ENCODE measurements at places on chromosomes 16 and 17.

- DNase-seq = no peak
Measured at GRCh38 chr17:2634361-2634960, 41.0 kb downstream of the PAFAH1B1 start.

GRCh38 chr16:3017794-3018506 lies at the start of gene CLDN6:
Gene CLDN6, minus strand, starts transcription at chr16:3018183. Its CDS starts 2,162 bp downstream, at chr16:3016021.
- no peak for DNase-seq

- no peak for DNase-seq
Measured at GRCh38 chr17:77924757-77925336, 33.7 kb upstream of the TNRC6C start.

DNA sequence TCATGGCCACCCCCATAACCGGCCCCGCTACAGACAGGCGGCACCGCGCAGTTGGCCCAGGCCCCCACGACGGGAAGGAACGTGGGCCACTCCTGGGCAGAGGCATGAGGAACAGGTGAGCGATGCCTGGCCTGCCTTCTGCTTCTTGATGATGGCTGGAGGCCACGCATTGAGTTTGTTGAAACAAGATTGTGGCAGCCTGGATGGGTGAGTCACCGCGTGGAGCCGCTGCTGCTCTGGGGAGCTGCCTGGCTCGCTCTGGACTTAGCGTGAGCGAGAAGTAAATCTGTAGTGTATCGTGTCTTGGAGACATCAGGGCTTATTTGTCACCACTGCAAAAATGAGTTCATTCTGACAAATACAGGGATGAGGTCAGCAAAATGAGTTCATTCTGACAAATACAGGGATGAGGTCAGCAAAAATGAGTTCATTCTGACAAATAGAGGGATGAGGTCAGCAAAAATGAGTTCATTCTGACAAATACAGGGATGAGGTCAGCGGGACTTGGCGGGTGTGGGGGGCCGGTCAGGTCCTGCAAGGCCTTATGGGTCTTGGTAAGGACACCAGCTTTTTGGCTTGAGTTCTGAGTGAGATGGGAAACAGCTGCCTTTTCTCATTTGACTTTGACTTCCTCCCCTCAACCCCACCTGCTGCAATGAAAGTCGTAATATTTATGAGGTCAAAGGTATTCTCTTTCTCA lies 93.0 kb downstream of the SEC14L1 start:
- DNase-seq = no peak

- DNase-seq = no peak
Measured at GRCh38 chr17:5378566-5379207, 40.8 kb downstream of the NUP88 start.

GRCh38 chr17:29826114-29826692 lies 103.8 kb downstream of the SSH2 start:
- no peak for DNase-seq

- no peak for DNase-seq
Measured at GRCh38 chr17:73311428-73311780, 397 bp downstream of the CDC42EP4 start.

GRCh38 chr16:21950782-21951521 lies 2.2 kb upstream of the UQCRC2 start:
- no peak for DNase-seq

DNA sequence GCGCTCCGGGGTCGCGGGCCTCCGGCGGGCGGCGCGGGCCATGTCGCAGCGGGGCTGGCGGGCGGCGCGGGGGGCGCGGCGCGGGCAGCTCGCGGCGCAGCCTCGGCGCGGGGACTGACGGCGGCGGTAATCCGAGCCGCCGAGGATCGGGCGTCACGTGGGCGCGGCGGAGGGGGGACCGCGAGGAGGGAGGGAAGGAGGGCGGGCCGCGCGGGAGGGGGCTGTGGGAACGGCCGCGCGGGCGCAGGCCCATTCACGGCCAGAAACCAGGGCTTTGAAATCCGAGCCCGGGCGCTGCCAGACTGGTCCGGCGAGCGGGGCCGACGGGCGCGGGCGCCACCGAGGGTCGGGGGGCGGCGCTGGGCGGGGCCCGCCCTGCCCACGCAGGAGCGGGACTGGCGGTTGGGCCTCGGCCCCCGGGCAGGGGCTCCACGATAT lies at the start of gene MTSS2:
TSS of gene MTSS2 (minus strand) at position 116 of the 438 bp plus-strand sequence. CDS start 262 bp downstream, outside the sequence.
- DNase-seq = no peak

DNA sequence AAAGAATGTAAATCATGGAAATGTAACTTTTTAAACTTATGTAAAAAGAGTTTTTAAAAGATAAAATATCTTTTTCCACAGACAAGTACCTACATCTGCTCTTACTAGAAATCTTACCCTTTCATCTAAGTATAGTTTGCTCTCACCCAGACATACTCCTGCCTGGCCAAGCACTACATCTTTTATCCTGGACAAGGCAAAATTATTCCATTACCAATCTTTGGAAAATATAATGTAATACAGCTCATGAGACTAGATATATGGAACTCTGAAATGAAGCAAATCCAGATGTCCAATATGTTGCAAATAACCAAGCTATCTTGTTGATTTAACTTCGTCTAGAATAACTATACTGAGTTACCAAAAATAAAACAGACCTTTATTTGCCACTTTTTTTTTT lies 50.0 kb downstream of the VMP1 start:
- no peak for DNase-seq

DNA sequence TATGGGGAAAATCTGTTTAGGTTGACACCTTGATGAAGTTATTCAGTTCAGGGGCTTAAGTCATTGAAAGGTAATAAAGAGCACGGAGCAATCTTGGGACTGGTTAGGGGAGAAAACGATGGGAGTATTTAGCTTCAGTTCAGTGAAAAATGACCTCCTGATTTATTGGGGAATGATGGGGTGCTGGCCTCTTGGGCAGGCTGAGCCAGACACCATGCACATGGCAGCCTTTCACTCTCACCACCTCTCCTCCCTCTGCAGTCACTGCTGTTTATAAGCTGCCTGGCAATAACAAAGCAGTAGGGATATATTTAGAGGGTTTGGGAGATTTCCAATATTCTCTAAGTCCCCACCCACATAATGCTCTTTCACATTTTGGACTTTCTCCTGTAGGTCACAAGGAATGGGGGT lies 140.5 kb upstream of the HS3ST2 start:
- DNase-seq = no peak

GRCh38 chr16:66551348-66551759 lies 1.0 kb upstream of the CKLF start:
- no peak for DNase-seq

- no peak for DNase-seq
Measured at GRCh38 chr17:11580677-11581076, 17.6 kb upstream of the DNAH9 start.

DNA sequence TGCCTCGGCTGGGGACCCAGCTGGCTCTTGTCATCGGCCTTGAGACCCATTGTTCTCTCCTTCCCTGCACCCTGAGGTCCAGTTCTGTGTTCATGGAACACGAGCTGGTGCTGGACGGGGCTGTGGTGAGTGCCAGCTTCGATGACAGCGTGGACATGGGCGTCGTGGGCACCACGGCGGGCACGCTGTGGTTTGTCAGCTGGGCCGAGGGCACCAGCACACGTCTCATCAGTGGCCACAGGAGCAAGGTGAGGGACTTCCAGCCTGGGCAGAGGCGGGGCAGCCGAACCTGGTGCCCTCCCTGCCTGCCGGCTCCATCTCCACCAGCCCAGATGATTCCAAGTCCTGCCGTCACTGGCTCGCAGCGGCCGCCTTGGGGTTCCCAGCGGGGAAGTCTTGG lies 5.3 kb upstream of the RHOT2 start:
- no peak for DNase-seq

GRCh38 chr17:8122924-8123694 lies 797 bp downstream of the HES7 start:
- DNase-seq = no peak

DNA sequence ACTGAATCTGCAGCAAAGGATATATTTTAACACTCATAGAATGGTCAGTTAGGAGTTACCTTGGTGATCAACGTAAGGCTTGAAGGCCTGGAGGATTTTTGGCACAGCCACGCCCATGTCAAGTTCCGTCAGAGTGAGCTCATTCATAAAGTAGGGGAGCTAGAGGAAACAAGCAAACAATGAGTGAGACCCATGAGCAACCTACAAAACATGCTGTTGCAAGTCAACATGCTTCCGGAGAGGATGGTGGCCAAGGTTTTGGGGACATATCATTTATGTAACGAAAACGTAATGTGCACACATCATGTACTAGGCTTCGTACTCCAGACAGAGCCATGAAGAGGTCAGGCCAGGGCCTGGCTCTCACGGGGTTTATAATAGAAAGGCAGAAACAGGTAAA lies 41.1 kb upstream of the ERN1 start:
- DNase-seq = no peak

DNA sequence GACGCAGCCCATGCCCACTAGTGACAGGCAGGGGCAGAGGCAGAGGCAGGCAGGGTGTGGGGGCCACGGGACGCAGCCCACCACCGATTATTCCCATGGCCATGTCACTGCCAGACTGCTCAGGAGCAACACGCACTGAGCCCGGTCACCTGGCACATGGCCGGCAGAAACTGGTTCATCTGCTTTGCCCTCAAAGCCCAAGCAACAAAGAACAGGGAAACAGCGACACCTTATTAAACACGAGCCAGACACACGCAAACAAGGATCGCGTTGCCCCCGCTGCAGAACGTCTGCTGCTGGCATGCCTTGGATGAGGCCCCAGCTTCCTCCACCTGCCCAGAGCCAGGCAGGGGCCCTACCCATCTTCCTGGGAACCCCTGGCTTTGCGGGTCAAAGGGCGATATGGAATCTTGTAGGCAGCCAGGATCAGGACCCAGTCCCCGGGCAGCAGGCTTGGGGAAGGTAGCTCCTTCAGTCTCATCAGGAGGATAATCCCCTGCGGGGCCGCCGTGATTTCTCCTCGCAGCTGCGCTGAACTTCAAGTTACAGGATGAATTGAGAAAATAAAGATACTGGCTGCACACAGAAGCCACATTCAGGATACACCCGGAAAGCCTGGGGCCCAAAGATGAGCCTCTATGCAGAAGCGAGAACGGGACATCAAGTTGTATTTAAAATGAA lies 4.8 kb downstream of the TBC1D16 start:
- DNase-seq = no peak

- DNase-seq = no peak
Measured at GRCh38 chr17:50196036-50196435, 5.4 kb downstream of the COL1A1 start.

- DNase-seq = no peak
Measured at GRCh38 chr17:80921741-80922579, 69.7 kb upstream of the CHMP6 start.

- peak; percentile 44 for DNase-seq
Measured at GRCh38 chr16:66478733-66479511, 51.8 kb downstream of the BEAN1 start.

DNA sequence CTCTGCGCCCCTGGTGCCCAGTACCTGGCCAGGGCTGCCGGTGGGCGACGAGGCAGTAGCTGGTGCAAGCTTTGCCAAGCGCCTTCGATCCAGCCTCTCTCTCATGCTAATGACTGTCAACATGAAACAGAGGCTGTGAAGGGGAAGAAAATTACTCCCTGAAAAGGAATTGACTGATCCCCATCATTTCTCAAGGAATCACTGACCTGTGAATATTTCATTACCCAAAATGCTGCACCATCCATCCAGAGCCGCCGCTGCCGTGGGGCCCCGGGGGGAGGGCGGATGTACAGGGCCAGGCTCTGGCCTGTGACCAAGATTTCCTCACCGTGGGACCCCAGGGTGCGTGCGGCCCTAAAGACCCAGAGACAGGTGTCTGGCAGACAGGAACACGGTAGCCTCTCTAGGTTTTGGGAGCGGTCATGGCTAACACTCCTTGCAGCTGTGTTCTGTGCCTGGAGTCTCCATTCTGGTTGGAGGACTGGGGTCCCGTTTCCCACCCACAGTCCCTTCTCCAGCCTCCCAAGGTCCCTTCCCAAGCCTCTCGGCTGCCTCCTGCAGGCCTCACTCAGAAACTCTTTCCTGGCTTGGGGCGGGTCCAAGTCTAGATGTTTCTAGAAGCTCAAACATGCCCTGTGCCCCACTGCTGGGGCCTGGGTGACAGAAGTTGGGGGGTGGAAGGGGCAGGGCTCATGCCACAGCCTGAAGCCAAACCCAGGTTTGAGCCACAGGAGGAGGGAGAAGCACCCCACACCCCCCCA lies 73.3 kb downstream of the ENGASE start:
- no peak for DNase-seq

DNA sequence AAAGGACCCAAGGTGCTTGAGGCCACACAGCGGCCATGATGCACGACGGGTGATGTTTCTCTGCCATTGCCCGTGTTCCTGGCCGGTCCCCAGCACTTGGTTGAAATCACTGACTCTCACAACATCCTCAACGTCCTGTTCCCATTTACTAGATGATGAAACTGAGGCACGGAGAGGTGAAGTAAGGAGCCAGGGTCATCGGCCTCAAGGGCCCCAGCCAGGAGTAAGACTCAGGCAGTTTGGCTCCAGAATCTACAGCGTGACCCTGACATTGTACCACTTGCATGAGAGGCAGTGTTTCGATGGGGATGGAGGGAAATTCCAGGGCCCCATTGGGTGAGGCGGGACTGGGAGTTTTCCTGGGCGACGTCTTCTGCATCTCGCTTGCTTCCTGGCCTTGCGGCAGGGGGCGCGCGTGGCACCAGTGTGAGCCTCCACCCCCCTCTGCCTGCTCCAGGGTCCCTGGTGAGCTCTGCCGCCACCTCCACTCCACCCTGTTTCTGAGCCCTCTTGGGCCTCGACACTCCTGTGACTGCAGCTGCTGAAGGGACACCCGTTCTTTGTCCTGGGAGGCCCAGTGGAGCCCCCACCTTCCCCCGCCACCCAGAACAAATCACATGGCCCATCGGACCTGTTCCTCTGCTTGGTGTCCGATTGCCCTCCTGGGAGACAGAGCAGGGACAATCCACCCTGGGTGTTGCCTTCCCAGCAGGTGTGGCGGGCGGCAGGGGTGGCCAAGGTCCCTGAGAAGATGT lies 133.0 kb upstream of the GSE1 start:
- no peak for DNase-seq

DNA sequence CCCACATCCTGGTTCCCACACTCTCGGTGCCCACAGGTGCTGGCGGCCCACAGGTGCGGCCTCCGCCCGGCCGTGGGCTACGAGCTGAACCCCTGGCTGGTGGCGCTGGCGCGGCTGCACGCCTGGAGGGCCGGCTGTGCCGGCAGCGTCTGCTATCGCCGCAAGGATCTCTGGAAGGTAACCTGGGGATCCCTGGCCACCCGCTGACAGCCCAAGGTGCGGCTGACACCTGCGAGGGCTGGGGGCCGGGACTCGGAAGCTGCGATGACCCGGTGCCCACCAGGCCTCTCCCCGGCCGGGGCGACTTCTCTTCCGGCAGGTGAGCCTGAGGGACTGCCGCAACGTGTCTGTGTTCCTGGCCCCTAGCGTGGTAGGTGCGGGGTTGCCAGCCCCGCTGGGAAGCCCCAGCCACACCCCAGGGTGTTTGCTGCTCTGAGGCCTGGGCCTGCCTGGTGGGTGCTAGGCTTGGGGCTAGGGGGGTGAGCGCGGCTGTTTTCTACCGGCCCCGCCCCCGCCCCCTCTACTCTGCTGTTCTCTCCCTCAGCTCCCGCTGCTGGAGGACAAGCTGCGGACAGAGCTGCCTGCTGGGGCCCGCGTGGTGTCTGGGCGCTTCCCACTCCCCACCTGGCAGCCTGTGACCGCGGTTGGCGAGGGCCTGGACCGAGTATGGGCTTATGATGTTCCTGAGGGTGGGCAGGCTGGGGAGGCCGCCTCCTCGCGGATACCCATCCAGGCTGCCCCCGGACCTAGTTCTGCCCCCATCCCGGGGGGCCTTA lies 1.0 kb downstream of the ANTKMT start:
- no peak for DNase-seq

GRCh38 chr16:72824761-72825160 lies 223.2 kb downstream of the ZFHX3 start:
- DNase-seq = no peak
